GM19239 (cell line): ENCODE measurements at places on chromosomes 13 and 19.

DNA sequence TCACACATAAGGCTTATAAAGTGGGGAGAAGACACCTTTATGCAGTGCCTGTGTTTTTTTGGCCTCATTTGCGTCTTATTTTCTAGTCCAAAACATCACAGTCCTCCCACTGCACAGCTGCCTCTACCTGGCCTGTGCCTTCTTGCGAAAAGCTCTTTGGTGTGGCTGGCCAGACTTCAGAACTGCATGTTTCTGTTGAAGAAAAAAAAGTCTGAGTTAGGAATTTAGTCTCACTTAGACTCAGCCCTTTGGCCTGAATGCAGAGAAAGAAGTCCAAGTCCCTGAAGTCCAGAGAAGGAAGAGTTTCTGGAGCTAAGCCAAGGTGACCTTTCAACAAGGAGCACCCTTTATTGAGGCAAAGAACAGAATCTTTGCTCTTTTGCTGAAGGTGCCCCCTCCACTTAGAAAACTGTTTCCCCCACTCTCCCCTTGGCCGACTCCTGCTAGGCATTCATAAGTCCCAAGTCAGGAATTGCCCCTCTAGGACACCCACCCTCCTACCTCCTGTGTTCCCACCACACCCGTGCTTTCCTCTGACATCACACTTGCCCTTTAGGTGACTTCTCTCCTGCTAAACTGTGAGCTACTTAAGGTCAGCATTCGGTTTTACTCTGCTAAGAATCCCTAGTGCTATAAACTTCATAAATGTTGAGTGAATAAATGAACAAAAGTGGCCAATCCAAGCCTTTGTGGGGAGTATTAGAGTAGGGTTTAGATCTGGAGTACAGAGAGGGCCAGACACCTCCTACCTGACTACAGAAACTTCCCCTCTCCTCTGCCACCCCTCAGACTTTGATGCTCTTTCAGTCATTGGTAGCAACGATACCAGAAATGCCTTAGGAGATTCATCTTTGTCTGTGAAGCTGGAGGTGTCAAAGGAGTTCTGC lies 226.8 kb downstream of the LACC1 start:
- no peak for DNase-seq

DNA sequence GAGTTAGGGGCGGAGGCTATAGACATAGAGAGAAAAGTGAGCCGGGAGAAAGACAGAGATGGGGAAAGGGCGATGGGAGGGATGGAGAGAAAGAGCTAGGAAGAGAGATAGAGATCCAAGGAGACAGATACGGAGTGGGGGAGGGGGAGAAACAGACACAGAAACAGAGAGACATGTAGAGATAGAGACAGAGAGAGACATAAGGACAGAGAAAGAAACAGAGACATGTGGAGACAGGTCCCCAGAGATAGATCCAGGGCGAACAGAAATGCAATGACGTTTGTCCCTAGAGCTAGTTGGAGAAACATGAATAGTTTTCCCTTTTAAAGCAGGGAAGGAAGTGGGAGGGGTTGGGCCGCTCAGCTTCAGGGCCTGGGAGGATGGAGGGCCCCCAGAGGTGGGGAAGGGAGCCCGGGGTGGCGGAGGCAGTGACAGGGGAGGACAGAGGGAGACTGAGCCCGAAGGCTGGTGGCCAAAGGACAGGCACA lies 4.6 kb downstream of the PPP1R14A start:
- no peak for DNase-seq

DNA sequence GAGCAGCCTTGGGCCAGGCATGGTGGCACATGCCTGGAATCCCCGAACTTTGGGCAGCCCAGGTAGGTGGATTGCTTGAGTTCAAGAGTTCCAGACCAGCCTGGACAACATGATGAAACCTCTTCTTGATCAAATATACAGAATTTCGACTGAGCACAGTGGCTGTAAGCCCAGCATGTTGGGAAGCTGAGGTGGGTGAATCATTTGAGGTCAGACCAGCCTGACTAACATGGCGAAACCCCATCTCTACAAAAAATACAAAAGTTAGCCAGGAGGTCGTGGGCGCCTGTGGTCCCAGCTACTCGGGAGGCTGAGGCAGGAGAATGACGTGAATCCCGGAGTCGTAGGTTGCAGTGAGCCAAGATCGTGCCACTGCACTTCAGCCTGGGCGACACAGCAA lies 8.0 kb upstream of the NLRP7 start:
- DNase-seq, result no peak

- no peak for DNase-seq
Observed at GRCh38 chr13:76379341-76380105, 506.7 kb downstream of the KCTD12 start.

DNA sequence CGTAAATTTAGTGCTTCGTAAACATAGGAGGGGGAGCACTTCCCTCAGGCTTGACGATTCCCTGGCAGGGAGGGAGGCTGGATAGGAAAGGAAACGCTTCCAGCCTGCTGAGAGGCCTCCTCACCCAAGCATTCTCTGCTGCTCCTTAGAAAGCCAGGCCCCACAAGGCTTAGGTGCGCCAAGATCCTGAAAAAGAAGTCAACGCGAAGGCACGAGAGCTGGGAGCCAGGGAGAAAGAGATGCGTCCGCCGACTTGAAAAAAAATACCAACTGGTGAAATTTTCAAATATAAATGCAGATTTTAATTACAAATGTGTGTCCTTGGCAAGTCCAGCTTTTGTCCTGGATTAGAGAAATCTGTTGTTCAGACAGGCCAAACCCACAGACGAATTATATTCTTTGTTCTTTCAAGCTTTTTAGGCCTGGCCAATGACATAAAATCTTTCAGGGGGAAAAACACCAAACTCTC lies 64.0 kb downstream of the ALOX5AP start:
- DNase-seq, result no peak

DNA sequence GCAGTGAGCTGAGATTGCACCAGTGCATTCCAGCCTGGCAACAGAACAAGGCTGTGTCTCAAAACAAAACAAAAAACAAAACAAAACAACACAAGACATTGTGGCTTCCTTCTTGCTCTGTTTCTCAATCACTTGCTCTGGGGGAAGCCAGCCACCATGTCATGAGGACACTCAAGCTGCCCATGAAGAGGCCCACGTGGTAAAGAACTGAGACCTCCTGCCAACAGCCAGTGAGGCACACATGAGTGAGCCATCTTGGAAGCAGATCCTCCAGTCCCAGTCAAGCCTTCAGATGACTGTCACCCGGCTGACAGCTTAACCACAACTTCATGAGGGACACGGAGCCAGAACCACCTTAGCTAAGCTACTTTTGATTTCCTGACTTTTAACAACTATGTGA lies 25.2 kb downstream of the CPT1C start:
- DNase-seq, result no peak
